NCI-H146 (cell line): ENCODE measurements at places on chromosomes 1 and 21.

- DNase-seq = no peak
Measured at GRCh38 chr21:32173121-32173724, 105.6 kb downstream of the MIS18A start.

DNA sequence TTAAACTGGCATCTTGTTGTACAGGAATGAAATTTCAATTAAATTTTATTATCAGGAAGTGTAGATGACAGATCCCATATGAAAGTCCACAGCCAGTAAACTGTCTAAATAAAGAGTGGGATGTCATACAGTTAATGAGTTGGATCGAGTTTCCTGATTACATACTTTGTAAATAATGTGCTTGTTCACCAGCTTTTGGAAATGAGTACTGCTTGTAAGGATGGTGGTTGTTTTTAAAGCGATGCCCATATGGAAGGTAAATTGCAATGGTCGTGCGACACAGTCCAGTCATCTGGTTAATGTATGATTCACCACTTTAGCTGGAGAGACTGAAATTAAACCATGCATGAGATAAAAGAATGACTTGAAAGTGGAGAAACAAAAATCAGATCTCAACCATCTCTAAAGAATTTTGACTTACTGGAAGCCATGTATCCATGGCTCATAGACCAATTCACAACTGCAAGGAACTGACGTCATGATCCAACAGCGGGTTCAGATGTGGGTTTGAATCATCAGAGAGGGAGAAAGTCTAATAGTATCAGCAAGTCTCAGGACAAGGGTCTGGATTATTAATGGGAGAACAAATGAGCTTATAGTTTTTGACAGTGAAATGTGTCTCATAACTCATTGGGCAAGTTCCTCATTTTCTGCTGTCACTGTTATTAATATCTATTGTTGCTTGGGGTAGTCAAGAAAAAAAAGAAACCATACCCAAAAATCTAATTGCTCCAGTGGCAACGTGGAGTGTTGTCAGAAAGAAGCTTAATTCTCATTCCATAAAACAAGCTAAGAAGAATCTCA is 49.0 kb downstream of the MAP10 start:
- DNase-seq = no peak

- DNase-seq = no peak
Measured at GRCh38 chr1:221035662-221036153, 156.5 kb downstream of the HLX start.

- DNase-seq = no peak
Measured at GRCh38 chr1:100757946-100758345, 38.4 kb downstream of the VCAM1 start.

DNA sequence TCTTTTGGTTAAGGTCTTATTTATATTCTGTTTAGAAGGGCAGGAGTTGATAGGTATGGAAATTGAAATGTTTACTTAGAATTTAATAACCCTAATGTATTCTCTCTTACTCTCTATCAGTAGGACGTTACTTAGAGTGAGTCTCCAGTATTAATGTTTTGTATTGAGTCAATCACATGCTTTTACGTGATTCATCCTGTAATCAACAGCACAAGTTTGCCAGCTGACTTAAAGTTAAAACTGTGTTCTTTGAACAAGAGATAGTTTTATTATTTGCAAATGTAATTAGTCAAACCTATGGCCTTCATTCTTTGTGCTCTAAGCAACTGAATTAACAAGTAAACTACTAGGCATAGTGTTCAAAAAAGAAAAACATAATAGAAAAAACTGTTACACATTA is 57.3 kb downstream of the PKN2 start:
- DNase-seq = no peak

- DNase-seq = no peak
Measured at GRCh38 chr21:34075760-34076660, 2.6 kb downstream of the MRPS6 start.

DNA sequence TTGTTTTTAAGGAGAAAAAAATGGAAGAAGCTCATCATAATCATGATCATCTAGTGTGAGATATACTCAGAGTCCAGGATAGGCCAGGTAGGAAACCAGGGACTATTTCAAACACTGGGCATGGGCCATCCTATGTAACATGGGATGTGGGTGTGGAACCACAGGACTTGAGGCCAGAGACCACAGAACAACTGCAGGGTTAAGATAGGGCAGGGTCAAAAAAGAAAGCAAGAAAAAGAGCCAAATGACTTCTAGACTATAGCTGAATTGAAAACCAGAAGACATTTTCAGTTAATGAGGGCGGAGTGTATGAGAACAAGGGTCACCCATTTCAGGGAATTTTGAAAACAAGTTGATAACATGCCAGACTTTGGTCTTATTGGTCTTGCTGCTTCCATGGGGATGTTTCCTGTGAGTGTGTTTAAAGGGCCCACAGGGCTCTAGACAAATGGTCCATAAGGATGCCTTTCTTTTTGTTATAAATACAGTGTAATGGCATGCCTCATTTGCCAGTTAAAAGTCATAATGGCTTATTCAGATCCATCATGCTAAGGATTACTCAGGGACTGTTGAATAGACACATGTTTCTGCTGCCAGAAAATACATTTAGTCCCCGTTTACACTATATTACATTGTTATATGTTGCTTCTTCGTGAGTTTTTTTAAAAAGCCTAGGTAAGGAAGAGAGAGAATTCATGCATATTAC is 182.0 kb upstream of the C21orf91 start:
- no peak for DNase-seq

DNA sequence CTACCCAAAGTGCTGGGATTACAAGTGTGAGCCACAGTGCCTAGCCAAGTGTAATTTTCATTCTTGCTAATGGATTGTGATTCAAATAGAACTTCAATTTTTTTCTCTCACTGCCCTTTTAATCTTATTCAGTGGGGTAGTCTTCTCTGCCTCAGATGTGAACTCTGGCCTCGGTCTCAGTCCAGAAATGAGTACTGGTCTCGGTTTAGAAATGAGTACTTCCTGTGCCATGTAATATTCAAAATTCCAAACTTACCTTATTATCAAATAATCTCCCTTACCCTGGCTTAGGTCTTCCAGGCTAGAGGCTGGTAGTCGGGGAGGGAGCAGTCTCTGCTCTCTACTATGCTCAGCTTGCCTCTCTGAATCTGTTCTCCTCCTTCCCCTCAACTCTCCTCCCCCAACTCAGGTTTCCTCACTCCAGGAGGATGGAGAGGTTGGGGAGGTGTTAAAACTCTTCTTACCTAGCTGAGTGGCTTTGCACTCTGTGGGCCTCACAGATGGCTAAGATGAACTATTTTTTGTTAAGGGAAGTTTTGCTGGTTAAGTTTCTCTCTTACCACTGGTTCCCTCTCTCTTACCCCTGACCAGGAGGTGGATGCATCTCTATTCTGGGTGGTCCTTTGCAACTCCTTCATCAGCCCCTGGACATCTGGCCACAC is 4.8 kb upstream of the SLAMF9 start:
- no peak for DNase-seq

DNA sequence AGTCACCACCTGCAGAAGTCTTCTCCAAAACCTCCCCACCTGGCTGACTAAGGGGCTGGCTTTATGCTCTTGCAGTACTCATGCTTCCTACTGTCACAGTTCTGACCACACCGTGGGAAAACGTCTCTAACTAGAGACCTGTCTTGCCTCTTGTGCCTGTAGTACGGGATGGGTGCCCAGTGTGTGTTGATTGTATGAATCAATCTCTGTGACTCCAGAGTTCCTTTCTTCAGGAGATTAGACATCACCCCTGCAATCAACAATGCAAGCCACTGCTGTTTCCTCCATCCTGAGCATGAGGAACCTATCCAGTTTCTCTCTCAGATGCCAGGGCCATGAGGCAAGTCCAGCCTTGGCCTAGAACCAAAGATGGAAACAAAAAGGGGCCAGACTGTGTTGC is 64.1 kb downstream of the LRRN2 start:
- DNase-seq = no peak

GRCh38 chr1:81678779-81679178 is 122.0 kb upstream of the ADGRL2 start:
- no peak for DNase-seq

DNA sequence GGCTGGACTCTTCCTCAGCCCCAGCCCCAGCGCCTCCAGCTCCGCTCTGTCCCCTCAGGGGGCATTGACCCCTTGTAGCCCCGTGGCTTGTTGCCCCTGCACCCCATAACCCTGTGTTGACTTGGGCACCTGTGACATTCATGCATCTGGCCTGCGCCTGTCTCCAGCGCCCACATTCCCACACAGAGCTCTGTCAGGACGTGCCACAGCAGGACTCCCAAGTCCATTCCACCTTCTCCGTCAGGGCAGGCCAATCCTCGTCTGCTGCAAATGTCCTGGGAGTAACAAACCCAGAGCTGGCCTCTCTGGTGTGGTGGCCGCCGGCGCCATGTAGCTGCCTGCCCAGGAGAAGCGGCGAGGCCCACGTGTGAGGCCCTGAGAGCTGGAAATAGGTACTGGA is 60.6 kb downstream of the AGPAT3 start:
- no peak for DNase-seq

DNA sequence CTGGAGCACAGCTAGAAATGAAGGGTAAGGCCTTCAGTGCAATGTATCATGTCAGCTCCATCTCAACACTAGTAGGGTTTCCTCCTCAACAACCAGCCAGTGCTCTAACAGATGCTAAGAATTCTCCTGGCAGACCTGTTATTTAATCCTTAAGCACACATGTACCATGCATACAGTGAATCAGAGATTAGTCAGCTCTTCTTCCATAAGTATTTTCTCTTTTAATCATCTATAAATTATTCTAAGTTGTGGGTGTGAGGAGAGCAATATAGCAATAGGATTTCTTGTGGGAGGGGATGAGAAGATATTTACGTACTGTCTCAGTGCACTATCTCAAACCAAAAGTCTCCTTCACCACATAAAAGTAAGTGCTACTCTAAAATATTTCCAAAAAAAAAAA is 95.3 kb downstream of the COP1 start:
- DNase-seq = no peak

DNA sequence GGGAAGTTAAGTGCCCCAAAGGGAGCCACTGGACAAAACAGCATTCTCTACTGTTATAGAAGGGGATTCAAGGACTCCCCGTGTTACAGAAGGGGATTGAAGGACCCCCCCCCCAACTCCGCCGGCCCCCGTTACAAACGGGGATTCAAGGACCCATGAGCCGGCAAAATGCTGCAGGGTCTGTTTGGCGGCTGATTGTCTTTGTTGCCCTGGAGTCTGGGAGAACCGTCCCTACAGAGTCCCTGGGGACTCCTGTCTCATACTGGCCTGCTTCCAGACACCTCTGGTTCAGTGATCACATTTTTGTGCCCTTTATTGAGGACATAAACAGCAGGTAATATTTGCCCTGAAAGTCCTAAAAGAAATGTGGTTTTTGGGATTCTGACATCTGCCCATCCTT is 96.4 kb downstream of the SYF2 start:
- no peak for DNase-seq

GRCh38 chr21:16250273-16250672 is 520.5 kb downstream of the USP25 start:
- DNase-seq = no peak

- DNase-seq = no peak
Measured at GRCh38 chr21:46518983-46519583, 60.4 kb downstream of the DIP2A start.

- no peak for DNase-seq
Measured at GRCh38 chr1:1117469-1117831, 1.6 kb upstream of the C1orf159 start.

DNA sequence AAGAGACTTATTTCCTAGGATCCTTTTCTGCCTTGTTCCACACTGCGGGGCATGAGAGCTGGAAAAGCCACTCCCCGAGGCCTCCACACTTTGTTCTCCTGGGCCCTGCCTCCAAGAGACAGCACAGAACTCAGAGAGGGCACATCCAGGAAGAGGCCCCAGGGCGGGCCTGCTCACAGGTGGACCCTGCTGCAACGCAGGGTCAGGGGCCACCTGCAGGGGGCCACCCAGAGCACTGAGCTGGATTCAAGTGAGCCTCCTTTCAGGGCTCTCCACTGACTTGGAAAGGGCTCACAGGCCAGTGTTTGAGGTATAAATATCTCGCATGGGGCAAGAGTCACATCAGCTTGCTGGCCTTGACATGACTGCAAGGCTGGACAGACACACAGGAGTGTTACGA is 4.8 kb downstream of the RGS16 start:
- no peak for DNase-seq

DNA sequence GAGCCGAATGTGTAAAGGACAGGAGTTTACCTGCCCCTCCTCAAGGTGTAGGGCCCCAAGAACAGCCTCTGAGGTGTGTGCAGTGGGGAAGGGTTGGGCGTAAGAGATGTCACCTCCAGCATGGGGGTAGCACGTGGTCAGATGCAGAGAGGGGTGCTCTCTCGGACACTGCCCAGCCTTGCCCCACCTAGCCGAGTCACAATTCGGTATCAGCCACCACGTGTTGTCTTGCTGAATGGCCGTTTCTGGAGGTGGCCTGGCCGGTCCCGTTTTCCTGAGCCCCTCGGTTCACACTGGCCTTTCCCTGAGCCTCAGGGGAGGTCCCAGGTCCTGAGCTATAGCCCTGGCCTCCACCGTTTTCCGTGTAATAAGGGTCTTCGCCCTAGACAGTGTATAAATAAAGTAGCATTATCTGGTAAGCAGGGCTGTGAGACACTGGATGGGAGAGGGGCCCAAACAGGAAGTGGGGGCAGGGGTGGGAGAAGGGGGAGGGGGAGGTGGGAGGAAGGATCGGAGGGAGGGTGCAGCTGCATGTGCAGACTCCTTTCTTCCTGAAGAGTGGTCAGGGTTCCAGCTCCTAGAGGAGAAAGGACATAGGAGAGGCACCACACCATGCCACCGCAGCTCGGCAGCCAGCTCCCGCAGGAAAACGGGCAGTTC is 23.3 kb downstream of the CD34 start:
- DNase-seq = no peak

- peak; percentile 95 for DNase-seq
Measured at GRCh38 chr1:243850452-243851256, 611 bp upstream of the AKT3 start.

DNA sequence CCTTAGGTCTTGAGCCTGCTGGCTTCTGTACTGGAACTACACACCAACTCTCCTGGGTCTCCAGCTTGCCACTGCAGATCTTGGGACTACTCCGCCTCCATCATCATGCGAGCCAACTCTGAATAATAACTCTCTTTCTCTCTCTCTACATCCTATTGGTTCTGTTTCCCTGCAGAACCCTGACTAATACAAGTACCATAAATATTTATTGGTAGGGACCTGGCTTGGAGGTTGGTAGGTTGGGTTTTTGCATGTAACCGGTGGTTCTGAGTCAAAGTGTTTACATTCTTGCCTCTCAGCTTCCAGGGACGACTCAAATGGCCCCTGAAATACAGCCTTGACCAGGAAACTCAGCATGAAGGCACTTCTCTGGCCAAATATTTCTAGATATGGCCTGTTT is 110.4 kb downstream of the KCND3 start:
- no peak for DNase-seq

DNA sequence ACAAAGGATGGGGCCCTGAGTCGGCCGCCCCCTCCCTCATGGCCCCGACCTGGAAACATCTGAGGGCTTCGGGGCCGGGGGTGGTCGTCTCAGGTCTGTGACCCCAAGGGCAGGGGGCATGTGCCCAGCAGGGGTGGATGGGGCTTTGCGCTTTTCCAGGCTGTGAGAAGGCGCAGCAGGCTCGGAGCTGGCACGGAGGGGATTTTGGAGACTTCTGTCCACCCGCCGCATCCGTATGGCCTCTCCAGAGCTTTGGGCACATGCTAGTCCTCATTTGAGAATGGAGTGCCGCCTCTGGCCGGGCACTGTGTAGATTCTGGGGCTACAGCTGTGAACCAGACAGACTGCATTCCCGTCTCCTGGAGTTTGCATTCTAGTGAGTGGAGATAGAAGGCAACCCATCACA is 66.1 kb upstream of the WNT4 start:
- DNase-seq = no peak
